Stimulated activated CD8-positive, alpha-beta memory T cell treated with anti-CD3 and anti-CD28 coated beads, Interleukin-7, amount 100 ng/mL, for 1 hour (primary cell): ENCODE measurements at places on chromosomes 1 and 21.
A peak's percentile ranks its signal among the peaks of the same experiment; 100 is the strongest.

DNA sequence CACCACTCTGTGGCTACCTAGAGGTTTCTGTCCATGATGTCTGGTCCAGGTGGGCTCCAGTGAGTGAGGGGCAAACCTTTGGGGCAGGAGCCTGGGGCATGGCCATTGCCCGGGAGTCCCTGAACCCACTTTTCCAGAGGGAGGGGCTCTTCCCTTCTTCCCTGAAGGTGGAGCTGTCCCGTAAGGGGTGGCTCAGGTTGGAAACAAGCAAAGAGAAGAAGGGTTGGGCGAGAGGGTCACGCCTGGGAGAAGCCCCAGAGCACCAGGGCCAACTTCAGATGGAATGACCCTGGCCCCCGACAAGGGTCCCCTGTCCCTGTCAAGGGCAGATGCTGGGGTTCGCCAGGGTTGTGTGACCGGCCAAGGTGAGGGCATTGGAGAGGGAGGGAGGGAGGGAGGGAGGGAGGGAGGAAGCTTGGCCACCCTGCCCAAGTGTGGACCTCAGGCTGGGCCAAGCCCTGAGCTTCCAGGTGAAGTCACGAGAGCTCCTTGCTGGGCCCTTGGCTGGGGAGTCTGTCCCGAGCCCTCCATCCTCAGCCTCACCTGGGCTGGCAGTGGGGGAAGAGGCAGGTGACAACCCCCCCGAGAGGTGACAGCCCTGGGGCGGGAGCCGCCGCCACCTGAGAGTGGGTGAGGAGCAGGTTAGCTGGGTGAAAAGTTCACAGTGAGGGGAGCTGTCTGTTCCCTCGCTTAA is 69.6 kb downstream of the DHRS3 start:
- DNase-seq: no peak

- DNase-seq: no peak
These were observed 10.2 kb downstream of the DMRTB1 start for GRCh38 chr1:53469373-53469772.

DNA sequence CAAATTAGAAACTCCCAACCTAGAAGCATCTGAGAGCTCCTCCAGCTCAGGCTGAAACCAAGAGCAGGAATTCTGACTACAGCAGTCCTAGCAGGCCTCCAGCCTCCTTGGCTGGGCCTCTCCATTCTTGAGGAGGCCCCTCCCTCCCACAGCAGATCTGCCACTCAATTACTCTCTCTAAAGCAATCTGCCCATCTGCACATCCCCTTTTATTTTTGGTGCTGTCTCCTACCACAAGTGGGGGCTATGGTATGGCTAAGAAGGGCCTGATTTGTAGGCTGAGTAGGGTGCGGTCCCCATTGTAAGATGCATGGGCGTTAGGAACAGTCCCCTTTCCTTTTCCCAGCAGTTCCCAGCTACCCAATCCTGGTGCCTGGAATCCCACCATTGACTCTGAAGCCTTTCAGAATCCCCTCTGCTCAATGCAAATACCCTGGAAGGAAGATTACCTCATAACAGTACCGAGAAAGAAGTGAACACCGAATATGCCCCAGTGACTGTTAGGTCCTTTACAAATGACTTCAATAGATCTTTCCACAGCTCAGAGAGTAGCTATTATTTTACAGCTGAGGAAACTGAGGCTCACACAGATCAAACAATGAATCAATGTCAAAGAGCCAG is 11.6 kb upstream of the TTC39A start:
- no peak for DNase-seq

DNA sequence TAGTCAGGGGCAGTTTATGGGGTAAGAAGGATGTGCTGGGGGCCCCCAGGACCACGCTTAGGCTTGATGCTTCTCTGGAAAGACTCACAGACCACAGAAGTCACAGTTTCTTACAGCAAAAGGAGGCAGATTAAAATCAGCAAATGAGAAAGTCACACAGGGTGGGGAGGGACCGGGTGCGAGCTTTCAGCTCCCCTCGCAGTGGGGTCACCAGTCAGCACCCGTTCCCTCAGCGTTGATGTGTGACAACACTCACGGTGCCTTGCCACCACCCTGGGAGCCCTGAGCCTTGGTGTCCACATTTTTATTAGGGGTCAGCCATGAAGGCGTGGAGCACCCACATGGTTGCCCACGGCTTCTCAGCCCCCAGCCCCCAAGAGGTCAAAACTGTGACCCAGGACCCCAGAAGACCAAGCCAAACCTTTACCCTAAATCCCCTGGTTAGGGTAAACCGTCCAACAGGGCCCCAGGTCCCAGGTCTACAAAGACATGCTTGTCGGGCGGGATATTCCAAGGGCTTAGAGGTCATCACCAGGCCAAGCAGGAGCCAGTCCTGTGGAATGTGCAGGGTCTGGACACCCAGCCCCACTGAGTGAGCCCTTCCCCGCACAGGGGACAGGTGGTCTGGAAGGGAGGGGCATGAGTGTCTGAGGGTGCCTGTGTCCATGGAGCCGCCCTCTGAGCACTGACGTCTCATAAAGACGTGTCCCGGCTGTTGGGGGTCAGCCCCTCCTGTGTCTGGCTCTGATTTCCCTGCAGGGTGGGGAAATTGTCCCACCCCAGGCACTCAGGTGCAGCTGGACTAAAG is 64.5 kb upstream of the ABCG1 start:
- no peak for DNase-seq

GRCh38 chr1:35707601-35708440 is 10.9 kb downstream of the C1orf216 start:
- DNase-seq: no peak

GRCh38 chr21:20511216-20511880 is 486.9 kb upstream of the NCAM2 start:
- DNase-seq: no peak

DNA sequence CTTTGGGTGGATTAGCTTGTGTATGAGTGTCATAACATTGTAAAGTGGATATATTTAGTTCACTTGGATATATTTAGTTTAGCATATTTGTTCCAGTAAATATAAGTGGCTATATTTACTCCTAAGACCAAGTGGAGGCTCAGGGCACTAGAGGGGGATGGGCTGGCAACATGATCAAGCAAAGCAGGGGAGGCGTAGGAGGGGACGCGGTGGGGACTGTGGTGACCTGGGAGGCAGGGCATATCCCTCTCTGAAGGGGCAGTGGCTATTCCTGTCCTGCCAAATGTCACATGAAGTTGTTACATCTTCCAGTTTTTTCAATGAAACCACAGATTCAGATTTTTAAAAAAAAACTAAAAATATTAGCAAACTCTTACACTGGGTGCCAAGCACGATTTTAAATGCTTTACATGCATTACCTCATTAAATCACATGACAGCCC is 51.9 kb upstream of the EDN2 start:
- DNase-seq: no peak

- DNase-seq: no peak
These were observed 162.3 kb upstream of the CAMK1G start for GRCh38 chr1:209421186-209421585.

DNA sequence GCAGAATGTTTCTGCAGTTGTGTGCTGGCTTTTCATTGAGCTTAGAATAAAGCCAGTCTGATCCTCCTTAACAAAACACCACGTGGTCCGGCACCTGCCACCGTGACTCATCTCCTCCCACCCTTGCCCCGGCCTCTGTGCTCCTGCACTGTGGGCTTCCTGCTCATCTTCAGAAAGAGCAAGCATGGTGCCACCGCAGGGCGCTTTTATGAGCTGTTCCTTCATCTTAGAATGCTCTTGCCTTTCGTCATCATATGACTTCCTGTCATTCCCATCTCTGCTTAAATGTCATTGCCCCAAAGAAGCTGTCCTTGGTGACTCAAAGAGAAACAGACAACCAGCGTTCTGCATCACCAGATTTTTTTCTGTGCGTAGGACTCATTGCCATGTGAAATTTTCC is 117.8 kb downstream of the HHAT start:
- DNase-seq: peak; percentile 52

DNA sequence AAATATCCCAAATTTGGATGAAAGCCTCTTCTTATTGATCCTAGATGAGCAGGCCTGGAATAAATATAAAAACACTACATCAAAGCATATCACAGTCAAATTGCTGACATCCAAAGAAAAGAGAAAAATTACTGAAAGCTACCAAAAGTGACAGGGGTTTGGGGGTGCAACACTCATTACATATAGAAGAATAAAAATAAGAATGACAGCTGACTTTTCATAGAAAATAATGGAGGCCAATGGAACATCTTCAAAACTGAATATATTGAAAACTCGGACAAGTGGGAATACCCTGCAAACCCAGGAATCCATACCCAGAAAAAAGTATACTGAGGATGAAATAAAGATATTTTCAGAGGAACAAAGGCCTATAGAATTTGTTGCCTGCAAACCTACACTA is 84.0 kb downstream of the FOXJ3 start:
- DNase-seq: no peak

GRCh38 chr1:193538680-193539079 is 352.3 kb upstream of the B3GALT2 start:
- DNase-seq: no peak

- DNase-seq: no peak
These were observed 34.1 kb downstream of the OR2G3 start for GRCh38 chr1:247639381-247639981.

DNA sequence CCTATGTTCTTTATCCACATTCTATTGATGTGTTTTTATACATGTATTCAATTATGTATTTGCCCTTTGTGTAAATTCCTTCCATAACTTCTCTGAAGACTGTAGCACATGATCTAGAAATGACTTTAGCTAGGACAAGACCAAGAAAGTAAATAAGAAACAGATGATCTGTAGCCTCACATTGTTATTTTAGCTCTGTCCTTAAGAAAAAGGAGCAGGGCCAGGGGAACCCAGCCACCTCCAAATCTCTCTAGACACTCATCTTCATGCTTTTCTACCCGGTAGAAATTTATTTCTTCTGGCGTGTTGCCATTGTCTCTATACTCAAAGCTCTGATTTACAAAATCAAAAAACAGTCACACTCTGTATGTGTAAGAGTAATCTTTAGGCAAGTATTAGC is 27.1 kb downstream of the CDC7 start:
- no peak for DNase-seq

- no peak for DNase-seq
These were observed 27.8 kb upstream of the DMRTA2 start for GRCh38 chr1:50450861-50451653.

GRCh38 chr1:87673748-87674147 is 345.1 kb downstream of the LMO4 start:
- DNase-seq: no peak

- DNase-seq: no peak
These were observed 2.7 kb downstream of the BCAN start for GRCh38 chr1:156644640-156645039.

- DNase-seq: no peak
These were observed 26.5 kb downstream of the CD247 start for GRCh38 chr1:167491586-167492461.

- no peak for DNase-seq
These were observed at the start of gene LRRC38 for GRCh38 chr1:13513895-13514546. Gene LRRC38 (minus strand): TSS chr1:13514003. CDS start chr1:13513593, 410 bp downstream.

DNA sequence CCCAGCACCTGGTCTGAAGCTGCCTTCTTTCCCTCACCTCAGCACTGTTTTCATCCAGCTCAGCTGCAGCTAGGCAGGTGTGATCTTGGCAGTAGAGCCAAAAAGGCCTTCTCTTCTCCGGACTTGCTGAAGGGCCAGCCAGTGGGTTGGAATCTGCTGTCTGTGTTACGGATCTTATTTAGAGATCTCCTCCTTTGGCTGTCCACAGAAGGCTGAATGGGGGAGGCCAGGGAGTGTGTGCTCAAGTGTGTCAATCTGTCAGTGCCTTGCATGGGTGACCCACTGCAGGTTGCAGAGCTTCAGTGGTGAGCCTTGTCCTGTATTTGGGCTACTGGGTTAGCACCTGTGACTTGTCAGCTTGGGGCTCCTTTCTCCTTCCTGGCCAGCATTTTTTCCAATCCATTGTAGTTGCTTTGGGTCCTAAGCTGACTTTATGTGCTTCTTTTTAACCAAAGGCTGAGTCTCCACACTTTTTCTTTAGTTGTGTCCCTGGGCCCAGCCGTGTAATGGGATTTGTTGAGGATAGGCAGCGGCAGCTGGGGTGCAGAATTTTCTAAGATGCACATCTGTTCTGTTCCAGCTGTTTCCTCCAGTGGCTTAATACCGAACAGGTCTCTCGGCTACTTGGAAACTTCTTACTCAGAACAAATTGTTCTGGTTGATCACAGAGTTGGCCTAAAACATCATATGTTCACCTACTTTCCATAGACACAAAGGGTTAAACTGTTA is 126.8 kb downstream of the PEX14 start:
- DNase-seq: no peak

GRCh38 chr1:65703853-65704252 is 88.8 kb upstream of the PDE4B start:
- no peak for DNase-seq

DNA sequence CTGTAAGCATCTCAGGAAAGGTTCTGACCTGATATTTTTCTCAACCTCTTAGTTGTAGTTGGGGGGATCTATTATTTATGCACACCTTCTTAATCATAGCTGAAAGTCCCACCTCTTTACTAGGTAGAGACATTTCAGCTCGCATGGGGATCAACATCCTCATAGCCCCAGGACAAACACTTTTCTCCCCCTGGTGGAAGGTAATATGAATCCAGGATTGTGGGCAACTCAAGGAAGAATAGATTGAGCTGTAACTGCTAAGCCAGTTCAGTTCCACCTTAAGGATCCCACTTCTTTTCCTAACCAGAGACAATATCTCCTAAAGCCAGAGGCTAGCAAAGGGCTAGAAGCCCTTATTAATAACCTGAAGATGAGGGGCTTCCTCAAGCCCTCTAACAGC is 25.4 kb upstream of the SMYD3 start:
- no peak for DNase-seq

DNA sequence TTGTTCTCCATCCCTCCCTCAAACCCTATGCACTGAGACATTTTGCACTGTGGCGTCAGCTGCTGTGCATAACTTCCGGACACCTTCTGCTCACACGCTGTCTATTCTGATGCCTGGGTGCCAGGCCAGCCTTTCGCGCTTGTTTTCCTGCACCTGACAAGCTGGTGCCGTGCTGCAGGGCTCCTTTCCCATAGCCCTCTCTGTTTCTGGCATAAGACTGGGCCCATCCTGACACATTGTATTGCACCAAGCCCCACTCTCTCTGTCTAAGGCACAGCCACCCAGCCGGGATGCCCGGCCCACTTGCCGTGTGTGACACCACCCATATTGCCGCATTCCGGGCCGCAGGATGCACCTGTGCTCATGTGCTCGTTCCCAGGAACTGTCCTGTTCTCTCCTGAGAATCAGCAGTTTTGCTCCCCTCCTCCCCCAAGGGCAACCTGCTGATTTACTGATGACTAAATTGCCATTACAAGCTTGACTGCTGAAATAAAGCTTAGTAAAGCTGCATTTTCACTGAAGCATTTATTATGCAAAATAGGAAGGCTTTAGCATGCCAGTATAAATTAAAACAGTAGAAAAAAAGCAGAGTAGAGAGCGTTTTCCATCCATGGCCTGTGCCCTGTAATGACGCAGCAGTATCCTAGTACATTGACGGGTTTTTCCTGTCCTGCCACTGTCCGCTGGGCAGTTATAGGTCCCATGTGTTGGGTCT is 88.0 kb downstream of the CD247 start:
- DNase-seq: no peak
